ENCODE measurements at places on chromosomes 2 and 18.

DNA sequence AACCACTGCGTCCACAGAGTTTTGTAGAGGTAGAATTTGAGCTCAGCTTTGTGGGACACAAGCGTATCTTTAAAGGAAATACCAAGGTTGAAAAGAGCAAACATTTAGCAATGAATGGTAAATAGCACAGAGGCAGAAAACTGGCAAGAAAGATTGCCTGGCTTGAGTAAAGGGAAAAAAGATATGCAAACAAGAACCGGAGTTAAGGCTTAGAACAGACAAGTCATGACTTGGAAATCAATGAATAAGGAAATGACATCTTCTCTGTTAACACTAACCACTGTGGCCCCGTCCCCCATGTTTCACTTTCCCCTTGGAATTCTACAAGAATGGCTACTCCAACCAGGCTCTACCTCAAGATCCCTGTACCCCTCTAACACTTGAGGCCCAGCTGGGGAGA lies 3.8 kb downstream of the STAM2 start:
- peak overlapping the region; percentile 0 for H3K27ac ChIP-seq
- no peak overlapping the region for H3K4me3 ChIP-seq
- DNase-seq: no peak
- no peaks in the 10 kb centered on the region for H3K27me3 ChIP-seq
- no peaks in the 10 kb centered on the region for H3K36me3 ChIP-seq

DNA sequence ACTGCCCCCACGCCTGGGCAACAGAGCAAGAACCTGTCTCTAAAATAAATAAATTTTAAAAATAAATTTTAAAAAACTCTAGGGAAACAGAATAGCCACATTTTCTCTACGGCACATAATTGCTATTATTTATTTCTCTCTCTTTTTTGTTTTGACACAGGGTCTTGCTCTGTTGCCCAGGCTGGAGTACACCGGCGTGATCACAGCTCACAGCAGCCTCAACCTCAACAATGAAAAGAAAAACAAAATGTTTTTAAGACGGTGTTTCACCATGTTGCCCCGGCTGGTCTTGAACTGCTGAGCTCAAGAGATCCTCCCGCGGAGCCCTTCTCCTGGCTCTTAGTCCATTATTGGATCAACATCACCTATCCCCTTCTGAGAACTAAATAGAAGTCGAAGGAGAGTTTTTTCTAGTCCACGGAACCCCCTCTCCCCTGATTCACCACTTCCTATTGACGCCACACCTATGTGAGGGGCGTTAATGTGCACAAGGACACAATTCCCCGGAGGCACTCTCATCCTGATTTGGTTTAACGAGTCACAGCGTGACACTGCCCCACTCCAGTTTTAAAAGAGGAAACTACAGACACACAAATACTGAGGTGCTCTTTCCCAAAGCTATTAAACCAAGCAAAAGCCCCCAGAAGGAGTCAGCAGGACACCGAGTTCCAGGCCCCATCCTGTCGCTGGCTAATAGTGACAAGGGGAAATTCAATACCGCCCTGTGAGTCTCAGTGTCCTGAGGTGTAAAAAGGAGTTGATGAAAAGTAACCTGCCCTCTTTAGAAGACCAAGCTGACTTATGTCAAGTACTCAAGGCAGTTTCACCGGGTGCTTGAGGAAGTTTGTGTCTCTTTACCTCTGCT lies 1.1 kb downstream of the NPC1 start:
- no peaks in the 10 kb centered on the region for H3K36me3 ChIP-seq
- peak overlapping the region; percentile 90 for H3K4me3 ChIP-seq
- DNase-seq: no peak
- H3K27ac ChIP-seq: peak overlapping the region; percentile 91
- H3K27me3 ChIP-seq: no peaks in the 10 kb centered on the region

- H3K27ac ChIP-seq: no peak overlapping the region
- H3K27me3 ChIP-seq: no peaks in the 10 kb centered on the region
- no peak overlapping the region for H3K4me3 ChIP-seq
- H3K4me1 ChIP-seq: no peaks in the 10 kb centered on the region
These were observed 246.2 kb downstream of the XIRP2 start for GRCh38 chr2:167134381-167135072.

GRCh38 chr18:58712930-58713329 lies 41.7 kb downstream of the MALT1 start:
- H3K36me3 ChIP-seq: peaks cover 10% of the 10 kb centered on the region
- no peaks in the 10 kb centered on the region for H3K27me3 ChIP-seq
- H3K4me1 ChIP-seq: peaks cover 30% of the 10 kb centered on the region

DNA sequence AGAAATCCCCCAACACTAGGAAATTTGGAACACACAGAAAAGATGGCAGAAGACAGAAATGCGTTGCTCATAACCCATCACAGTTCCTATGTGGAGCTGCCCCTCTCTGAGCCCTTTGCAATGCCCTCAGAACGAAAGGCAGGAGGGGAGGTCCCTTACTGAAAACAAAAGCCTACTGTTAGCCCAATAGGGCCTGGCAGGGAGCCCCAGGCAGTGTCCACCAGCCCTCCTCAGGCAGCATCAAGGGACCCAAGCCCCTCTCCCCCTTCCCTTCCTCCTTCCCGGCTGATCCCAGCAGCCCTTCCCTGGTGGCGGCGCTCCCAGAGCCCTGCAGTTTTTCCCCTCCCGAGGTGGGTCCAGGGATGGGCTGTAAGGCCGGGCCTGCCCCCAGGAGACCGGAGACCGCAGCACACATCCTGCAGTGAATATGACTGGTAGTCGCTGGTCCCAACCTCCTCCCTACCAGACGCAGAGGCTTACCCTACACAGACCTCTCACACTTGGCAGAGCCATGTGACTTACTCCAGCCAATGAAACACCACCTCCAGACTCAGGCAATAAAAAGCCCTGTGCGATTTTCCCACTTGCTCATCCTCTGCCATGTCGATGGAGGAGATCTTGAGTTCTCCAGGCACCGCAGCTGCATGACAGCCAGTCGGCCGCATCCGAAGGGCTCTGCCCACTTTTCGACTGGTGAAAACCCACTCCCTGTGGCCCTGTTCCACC lies 19.4 kb upstream of the DUSP2 start:
- no peak for DNase-seq
- H3K36me3 ChIP-seq: no peaks in the 10 kb centered on the region
- peaks cover 25% of the 10 kb centered on the region for H3K4me1 ChIP-seq
- no peaks in the 10 kb centered on the region for H3K27me3 ChIP-seq

GRCh38 chr18:44709307-44710126 lies 28.8 kb downstream of the SETBP1 start:
- no peak overlapping the region for H3K4me3 ChIP-seq
- DNase-seq: no peak
- peaks cover 3% of the 10 kb centered on the region for H3K36me3 ChIP-seq
- H3K27ac ChIP-seq: peak overlapping the region; percentile 16
- H3K4me1 ChIP-seq: peaks cover 6% of the 10 kb centered on the region

DNA sequence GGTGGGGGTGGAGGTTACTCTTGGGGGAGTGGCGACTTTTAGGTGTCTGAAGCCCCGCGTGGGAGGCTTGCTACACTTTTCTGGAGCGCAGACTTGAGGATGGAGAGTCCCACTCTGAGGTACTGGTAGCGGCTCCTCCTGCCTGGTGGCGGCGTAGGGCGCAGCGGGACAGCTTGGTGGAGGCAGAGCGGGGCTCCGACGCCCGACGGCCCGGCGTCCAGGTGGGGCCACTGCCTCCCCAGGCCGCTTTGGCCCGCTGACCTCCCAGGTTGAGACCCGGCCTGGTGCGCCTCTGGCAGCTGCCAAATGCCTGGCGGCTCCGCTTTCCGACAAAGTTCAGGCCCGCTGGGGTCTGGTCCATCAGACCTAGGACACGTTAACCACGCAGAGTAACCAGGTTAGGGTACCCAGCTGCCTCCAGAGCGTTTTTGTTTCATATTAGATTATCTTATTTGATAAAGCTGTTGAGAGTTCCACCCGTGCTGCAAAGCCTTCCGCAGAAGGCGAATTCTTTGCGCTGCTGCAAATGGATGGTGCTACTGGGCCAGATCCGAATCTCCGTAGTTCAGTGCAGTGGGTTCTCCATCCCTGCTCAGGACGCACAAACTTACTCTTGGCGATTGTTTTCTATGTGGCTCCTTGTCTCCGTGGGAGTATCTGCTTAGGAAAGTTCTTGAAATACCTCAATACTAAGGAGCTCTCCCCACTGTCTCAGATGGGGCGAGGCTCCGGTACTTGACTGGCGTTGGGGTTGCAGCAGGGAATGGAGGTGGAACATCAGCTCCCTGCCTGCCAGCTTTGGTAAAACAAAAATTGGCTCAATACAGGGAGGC lies 405.9 kb downstream of the XIRP2 start:
- peaks cover 5% of the 10 kb centered on the region for H3K4me1 ChIP-seq
- DNase-seq: no peak
- peaks cover 36% of the 10 kb centered on the region for H3K27me3 ChIP-seq
- H3K4me3 ChIP-seq: peak overlapping the region; percentile 81
